ENCODE measurements at places on chromosomes 7 and 10. TPM values are rescaled to one million over a fixed set of nuclear protein-coding genes. Genes with fewer than 3 reads are reported as not detected.

DNA sequence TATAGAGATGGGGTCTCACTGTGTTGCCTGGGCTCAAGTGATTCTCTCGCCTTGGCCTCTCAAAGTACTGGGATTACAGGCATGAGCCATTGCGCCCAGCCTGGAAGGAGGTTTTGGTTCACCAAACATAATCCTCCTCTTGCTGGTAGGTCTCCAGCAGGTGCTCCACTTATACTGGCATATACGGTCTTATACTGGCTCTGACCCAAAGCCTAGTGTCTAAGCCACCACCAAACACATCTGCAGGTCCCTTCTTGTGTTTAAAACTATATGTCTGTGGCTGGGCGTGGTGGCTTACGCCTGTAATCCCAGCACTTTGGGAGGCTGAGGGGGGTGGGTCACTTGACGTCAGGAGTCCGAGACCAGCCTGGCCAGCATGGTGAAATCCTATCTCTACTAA lies 5.4 kb downstream of the MBLAC1 start:
- H3K4me1 ChIP-seq, result 0 out of 2 replicates have a peak, but pooled peaks cover 7% of the 10 kb centered on the region
- DNase-seq, result no peak
- H3K27ac ChIP-seq, result no peak overlapping the region
- H3K36me3 ChIP-seq, result no peaks in the 10 kb centered on the region

Gene HTR5A
- total RNA-seq, result not detected

DNA sequence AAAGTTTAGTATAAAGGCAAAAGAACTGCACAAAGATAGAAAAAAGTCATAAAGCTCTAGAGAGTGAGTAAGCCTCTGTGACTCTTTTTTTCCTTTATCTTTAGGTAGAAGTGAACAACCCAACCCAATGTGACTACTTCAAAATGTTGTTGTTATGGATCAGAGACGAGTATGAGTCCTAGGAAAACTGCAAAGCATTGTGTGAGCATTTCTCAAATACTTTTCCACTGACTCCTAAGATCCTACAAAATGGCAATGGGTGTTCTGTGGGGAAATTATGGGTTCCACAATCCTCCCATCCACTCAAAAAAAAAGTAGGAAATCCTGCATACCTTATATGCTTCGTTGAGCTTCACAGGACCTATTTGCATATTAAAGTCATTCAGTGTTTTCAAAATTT lies 177.1 kb downstream of the DGKI start:
- H3K4me3 ChIP-seq, result no peak overlapping the region
- H3K4me1 ChIP-seq, result no peaks in the 10 kb centered on the region
- no peak overlapping the region for H3K27ac ChIP-seq
- peaks cover 11% of the 10 kb centered on the region for H3K27me3 ChIP-seq
- H3K36me3 ChIP-seq, result no peaks in the 10 kb centered on the region
- no peak for DNase-seq

- no peak overlapping the region for H3K4me3 ChIP-seq
- no peaks in the 10 kb centered on the region for H3K36me3 ChIP-seq
- no peaks in the 10 kb centered on the region for H3K27me3 ChIP-seq
- H3K27ac ChIP-seq, result no peak overlapping the region
- no peak for DNase-seq
Observed at GRCh38 chr7:108091461-108091831, 38.7 kb downstream of the LAMB4 start.

- H3K36me3 ChIP-seq, result no peaks in the 10 kb centered on the region
- H3K4me3 ChIP-seq, result no peak overlapping the region
- H3K27ac ChIP-seq, result no peak overlapping the region
- no peaks in the 10 kb centered on the region for H3K4me1 ChIP-seq
Observed at GRCh38 chr10:62880162-62880561, 64.0 kb upstream of the EGR2 start.

DNA sequence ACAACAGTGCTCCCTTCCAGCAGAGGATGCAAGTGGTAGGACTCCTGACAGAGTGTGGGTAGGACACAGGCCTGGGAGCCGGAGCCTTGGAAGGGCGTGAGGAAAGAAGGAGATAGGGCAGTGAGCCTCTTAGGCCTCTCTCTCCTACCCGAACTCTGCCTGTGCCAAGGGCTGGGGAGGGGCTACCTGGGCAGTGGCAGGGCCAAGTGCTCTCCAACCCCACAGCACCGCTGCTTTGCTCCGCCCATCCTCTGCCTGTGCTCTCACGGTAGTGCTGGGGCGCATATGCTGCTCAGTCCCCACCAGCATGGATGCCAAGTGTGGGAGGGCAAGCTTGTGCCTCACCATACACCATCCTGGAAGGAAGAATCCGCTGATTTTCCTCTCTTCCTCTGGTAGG lies 7.5 kb downstream of the FAM131B start:
- no peaks in the 10 kb centered on the region for H3K27me3 ChIP-seq
- H3K4me3 ChIP-seq, result no peak overlapping the region
- no peaks in the 10 kb centered on the region for H3K36me3 ChIP-seq
- H3K4me1 ChIP-seq, result no peaks in the 10 kb centered on the region
- H3K27ac ChIP-seq, result no peak overlapping the region

Gene WNT8B
- not detected for total RNA-seq

GRCh38 chr7:116780966-116781365 lies 81.4 kb upstream of the CAPZA2 start:
- peaks cover 19% of the 10 kb centered on the region for H3K4me1 ChIP-seq
- no peak overlapping the region for H3K27ac ChIP-seq
- DNase-seq, result no peak
- H3K36me3 ChIP-seq, result peaks cover 26% of the 10 kb centered on the region
- no peaks in the 10 kb centered on the region for H3K27me3 ChIP-seq

GRCh38 chr10:63720072-63720537 lies 198.9 kb downstream of the REEP3 start:
- no peaks in the 10 kb centered on the region for H3K36me3 ChIP-seq
- H3K27me3 ChIP-seq, result no peaks in the 10 kb centered on the region
- no peak overlapping the region for H3K4me3 ChIP-seq
- peaks cover 29% of the 10 kb centered on the region for H3K4me1 ChIP-seq
